ENCODE measurements at places on chromosomes 6 and 20.

- peak; percentile 41 for DNase-seq
Measured at GRCh38 chr20:20452254-20452676, 84.4 kb downstream of the INSM1 start.

- no peak for DNase-seq
Measured at GRCh38 chr20:63517376-63518309, 2.9 kb upstream of the PPDPF start.

DNA sequence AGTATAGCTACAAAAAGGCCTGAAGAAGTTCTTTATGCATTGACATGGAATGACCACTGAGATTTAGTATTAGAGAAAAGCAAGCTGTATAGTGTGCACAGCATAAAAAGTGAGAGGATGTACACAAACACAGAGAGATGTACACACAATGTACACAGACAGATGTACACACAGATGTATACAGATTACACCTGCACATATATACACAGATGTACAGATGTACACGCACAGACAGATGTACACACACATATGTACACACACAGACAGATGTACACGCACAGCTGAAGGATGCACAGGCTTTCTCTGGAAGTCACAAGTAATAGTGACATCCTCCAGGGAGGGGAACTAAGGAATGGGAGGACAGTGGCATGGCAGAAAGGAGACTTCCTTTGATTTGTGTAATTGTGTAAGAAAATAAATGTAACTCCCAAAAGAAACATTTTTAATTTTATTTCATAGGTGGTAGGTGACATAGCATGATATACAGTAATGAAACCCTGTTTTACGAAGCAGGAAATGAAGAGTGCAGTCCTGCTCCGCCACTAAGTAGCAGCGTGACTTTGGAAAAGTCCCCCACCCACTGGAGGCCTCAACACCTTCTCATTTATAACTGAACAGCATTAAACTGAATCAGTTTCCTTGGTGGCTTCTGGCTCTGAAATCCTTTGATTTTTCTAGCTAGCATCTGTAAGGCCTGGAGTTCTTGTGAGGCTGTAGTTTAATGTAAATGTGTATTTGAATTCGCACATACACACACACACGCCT, 14.1 kb downstream of the NFATC2 start:
- no peak for DNase-seq

GRCh38 chr6:150233843-150234269, 91.0 kb downstream of the PPP1R14C start:
- no peak for DNase-seq

DNA sequence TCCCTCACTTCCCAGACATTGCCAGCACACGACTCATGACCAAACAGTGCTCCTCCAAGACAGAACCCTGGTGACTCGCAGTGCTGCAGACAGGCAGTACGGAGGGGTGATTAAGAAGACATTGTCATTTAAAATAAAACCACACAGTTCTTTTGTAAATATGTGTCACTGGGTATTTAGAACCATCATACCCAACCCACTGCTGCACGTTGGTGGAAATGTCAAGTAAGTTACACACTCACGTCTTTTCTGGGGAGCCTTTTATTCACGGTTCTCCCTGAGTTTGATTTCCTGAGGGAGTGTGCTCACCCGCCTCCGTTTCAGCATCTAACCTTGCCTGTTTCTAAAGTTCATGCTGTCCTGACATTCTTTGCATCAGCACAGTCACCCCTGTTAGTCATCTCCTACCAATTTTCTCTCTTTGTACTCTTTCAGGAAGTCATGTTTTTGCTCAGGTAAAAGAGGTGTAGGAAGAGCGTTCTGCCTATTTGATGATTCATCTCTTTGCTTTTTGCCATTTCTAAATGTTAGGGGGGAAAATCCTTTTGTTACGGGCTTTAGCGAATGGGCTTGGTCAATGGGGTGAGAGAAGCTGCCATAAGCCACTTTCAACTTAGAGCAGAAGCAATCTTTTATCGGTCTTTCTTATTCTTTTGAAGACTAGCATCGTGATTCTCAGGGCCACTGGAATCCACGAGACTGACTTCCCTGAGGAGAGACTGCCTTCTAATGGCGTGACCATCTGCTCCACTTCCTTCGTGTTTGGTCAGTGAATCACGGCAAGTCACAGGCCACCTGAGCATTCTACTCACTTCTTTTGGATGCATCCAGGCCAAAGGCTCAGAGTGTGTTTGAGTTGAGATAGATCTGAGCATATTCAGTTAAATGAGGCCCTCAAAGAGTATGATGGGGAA, 512.8 kb upstream of the JARID2 start:
- no peak for DNase-seq

DNA sequence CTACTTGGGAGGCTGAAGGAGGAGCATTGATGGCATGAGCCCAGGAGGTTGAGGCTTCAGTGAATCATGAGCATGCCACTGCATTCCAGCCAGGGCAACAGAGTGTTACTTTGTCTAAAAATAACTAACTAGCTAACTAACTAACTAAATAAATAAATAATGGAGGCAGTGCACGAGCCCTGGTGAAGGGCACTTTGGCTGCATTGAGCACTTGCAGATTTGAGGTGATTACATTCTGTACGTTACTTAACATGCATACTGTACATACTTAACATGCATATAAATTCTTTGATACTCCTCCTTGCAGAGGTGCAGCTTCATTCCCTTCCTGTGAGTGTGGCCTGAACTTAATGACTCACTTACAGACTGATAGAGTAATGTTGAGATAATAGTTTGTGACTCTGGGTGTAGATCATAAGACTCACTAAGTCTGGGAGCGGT, 10.7 kb downstream of the HLA-A start:
- DNase-seq, result no peak

GRCh38 chr6:166713434-166714186, 86.6 kb upstream of the RPS6KA2 start:
- no peak for DNase-seq

DNA sequence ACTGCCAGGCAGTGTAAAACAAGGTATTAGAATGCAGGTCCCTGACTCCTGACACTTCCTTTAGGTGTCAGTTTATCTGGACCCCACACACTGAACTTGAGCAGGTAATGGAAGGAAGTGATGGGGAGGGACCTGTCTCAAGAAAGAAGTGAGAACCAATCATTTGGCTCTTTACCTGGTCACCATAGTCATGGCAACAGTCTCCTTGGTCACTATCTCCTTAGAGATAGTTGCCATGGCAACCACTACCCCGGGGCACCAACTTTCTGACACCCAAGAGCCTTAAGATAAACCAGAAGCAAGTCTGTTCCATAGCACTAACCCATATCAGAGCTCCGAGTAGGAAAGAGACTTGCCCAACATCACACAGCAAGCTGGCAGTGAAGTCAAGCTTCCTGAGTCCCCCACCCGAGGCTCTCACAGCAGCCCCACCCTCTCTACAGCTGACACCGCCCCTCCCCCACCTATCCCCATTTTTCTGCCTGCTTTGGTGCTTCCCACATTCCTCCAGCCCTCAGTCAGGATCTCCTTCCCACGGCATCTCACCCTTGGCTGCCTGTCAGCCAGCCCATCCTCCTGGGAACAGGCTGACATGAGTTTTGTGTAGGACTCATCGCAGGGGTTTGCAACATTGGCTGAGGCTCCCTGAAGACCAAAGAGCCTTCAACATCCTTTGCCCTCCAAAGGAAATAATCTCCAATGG, 16.3 kb upstream of the HM13 start:
- DNase-seq, result no peak

- no peak for DNase-seq
Measured at GRCh38 chr6:35262596-35262995, 3.1 kb downstream of the ZNF76 start.

DNA sequence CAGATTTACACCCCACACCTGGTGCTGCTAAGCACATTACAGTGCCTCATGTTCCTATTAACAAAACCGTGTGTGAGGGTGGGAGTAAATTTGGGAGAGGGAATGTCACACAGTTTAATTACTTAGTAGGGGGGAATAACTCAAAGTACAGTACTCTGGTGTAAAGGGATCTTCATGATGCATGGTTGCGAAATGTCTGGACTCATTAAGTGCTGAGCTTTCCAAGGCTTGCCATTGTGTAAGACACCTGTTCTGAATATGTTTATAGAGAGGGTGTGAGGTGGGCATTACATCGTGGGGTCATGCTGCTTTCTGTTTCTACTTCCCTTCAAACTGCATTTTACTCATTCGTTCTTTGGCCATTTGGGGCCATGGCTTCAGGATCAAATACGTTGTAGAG, 181.2 kb downstream of the ADGRG6 start:
- DNase-seq, result no peak

- no peak for DNase-seq
Measured at GRCh38 chr20:10642856-10643559, 30.8 kb downstream of the JAG1 start.

- no peak for DNase-seq
Measured at GRCh38 chr20:38997622-38998021, 35.5 kb downstream of the DHX35 start.

- DNase-seq, result no peak
Measured at GRCh38 chr6:43677759-43678158, 9.8 kb downstream of the MRPS18A start.

- DNase-seq, result no peak
Measured at GRCh38 chr6:89379281-89379680, 26.8 kb upstream of the UBE2J1 start.

DNA sequence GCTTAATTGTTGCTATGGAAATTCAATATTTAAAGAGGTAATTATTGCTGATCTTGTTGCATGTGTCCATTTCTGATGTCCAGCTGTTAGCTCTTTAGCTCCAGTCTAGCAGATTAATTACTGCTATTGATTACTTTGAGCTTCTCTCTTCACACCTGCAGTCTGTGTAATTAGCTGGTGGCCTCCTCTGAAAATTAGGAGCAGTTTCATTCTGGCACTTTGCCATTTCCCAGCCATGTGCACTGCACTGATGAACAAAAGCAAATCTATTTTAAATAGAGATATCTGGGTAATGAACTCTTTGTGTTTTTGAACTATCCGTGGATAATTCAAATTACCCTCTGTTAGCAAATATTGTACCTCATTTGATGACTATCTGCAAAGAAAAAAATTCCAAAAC, 275.9 kb downstream of the RNF144B start:
- DNase-seq, result no peak

- no peak for DNase-seq
Measured at GRCh38 chr6:124223611-124224345, 420.1 kb downstream of the NKAIN2 start.

- peak; percentile 58 for DNase-seq
Measured at GRCh38 chr6:107154131-107154800, 39.0 kb upstream of the BEND3 start.

DNA sequence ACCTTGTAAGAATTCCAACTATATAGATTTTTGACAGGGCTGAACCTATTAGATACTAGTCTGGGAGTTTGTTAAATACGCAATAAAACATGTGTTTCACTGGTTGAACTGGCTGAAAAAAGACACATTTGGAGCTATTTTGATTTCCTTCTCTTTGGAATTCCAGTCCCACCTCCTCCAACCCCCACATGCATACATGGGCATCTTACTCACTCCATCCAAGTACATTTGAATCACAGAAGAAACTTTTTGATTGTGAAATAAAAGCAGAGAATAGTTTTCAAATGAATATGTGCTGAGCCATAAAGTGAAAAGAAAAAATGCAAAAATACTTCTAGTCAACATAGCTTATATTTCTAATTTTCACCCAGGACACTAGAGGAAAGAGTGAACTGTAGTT, 33.9 kb upstream of the STXBP5 start:
- no peak for DNase-seq

- DNase-seq, result no peak
Measured at GRCh38 chr6:125918681-125919566, 37.6 kb upstream of the HINT3 start.

GRCh38 chr6:98833307-98834059, 891 bp upstream of the POU3F2 start:
- no peak for DNase-seq

- no peak for DNase-seq
Measured at GRCh38 chr6:149138699-149139294, 178.7 kb upstream of the TAB2 start.

DNA sequence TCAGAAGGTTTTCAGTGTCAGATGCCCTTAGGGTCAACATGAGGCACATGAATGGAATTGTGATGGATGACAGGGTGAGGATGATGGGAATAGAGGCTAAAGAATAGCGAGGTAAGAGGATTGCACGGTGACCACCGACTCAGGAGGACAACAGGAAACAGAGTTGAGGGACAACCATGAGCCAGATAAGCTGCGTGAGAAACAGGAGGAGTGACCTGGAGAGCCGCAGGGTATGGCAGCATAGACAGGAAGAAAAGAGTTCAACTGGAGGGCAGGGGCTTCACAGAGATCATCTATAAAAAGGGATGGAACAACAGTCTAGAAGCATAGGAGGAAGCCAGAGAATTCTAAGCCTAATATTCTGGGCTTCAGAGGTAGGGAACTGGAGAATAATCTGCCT, 84.7 kb upstream of the ENPP5 start:
- DNase-seq, result no peak

DNA sequence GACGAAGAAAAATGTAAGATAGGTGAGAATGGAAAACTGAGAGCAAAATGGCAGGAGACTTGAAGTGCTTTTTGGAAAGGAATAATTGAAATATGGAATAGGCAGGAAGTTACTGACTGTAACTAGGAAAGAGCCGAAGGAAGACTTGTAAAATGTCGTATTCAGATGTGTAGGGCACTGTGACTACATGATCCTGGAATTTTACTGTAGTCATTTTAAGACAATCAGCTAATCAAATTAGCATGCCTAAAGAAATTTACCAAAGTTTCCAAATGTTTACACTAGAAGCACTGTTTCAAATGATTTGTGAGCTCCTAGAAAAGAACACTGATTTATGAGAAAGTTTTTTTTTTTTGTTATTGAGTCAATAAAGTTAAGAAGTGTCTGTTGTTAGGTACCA, 21.2 kb upstream of the ADIG start:
- DNase-seq, result no peak

DNA sequence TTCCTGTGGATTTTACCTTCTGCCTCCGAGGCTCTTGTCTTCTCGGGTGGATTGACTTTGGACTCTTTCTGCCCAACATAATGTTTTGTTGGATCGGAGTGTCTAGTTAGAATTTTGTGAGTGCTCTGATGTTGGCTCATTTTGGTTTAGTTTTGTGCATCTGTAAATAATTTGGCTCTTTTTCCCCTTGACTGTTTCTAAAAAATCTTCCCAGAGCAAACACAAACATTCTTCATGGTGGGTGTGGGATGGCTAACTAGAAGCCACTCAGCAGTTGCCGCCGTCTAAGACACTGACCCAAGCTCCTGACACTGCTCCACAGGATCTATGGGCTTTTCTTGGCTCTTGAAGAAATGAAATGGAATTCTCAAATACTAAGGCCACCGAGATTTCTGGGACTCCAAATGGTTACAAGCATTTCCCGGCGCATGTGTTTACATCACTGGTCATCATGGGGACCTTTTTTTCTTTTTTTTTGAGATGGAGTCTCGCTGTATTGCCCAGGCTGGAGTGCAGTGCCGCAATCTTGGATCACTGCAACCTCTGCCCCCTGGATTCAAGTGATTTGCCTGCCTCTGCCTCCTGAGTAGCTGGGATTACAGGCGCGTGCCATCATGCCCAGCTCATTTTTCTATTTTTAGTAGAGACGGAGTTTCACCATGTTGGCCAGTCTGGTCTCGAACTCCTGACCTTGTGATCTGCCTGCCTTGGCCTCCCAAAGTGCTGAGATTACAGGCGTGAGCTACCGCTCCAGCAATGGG, 92.0 kb upstream of the FRMD1 start:
- DNase-seq, result no peak
